ENCODE measurements at places on chromosomes 2 and 18.

- DNase-seq: no peak
Measured at GRCh38 chr18:12314591-12315305, 6.7 kb downstream of the TUBB6 start.

DNA sequence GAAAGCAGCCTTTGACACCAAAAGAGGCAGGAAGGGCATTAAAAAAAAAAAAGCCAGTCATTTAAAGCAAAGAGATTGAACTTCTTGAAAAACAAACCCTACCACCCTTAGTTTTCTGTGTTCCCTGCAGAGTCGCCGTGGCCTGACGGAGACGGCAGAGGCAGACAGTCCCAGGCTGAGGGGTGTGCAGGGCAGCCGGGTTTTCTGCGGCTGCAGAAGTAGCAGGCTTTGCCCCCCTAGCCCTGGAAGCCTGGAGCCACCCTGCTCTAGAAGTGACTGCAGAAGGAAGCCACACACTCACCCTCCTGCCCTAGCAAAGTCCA, 2.8 kb downstream of the INPP5D start:
- DNase-seq: no peak

GRCh38 chr2:17800219-17800618, 16.0 kb upstream of the MSGN1 start:
- peak; percentile 67 for DNase-seq

DNA sequence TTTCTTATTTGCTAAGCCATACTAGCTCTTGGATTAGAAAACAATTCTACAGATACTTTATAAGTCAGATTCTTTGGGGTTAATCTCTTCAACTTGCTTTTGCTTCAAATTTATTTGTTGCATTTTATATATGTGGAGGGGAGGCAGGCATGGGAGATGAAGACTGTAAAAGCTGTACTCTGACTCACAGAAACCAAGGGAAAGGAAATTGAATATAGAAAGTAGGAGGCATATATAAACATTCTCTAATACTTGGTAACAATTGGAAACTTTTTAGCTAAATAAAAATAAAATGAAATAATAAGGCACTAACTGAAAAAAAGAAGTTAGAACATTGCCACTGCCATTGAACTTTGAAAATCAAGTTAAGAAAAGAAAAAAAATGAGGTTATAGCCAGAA, 21.3 kb downstream of the PLA2R1 start:
- no peak for DNase-seq

GRCh38 chr2:32900246-32900973, 46.3 kb upstream of the LTBP1 start:
- DNase-seq: no peak

- no peak for DNase-seq
Measured at GRCh38 chr2:165497659-165498317, 28.3 kb downstream of the CSRNP3 start.

Data from NCI-H82 (cell line).